ENCODE measurements at places on chromosomes 13 and 19. TPM values are rescaled to one million over a fixed set of nuclear protein-coding genes. Genes with fewer than 3 reads are reported as not detected.

NOTCH3 gene
- total RNA-seq: 67.9 TPM

CGB3 gene
- not detected for total RNA-seq

GPALPP1 gene
- total RNA-seq: 24.4 TPM

DMKN gene
- 79.8 TPM for total RNA-seq

CCDC97 gene
- total RNA-seq: 31.9 TPM

SLC15A1 gene
- total RNA-seq: not detected

MYH14 gene
- 146 TPM for total RNA-seq

DPF1 gene
- not detected for total RNA-seq

ZNF132 gene
- 5.1 TPM for total RNA-seq

ZNF540 gene
- total RNA-seq: 6.1 TPM

PRSS57 gene
- not detected for total RNA-seq

Data from upper lobe of right lung (tissue), 1 donor.